ENCODE measurements at places on chromosomes 6 and 20.

GRCh38 chr20:59850018-59850641 lies 83.3 kb downstream of the SYCP2 start:
- DNase-seq, result peak; percentile 57

DNA sequence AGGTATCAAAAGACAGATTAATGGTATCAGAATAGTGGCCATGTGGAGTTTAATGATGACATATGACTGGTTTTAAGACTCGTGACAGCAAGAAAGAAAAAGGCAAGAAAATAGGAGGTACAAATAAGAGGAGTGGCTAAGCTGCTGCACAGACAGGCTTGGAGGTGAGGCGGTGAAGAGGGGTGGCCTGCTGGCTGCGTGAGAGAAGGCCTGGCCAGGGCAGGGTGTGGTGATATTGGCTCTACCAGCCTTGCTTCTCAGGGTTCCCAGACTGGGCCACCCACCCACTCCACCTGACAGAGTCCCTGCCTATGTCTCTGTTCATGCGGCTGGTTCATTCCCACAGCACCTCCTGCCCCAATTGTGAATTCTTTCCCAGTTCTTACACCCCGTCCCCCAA lies 106.7 kb downstream of the FOXC1 start:
- no peak for DNase-seq

GRCh38 chr20:59175861-59176260 lies 12.2 kb downstream of the ZNF831 start:
- no peak for DNase-seq

DNA sequence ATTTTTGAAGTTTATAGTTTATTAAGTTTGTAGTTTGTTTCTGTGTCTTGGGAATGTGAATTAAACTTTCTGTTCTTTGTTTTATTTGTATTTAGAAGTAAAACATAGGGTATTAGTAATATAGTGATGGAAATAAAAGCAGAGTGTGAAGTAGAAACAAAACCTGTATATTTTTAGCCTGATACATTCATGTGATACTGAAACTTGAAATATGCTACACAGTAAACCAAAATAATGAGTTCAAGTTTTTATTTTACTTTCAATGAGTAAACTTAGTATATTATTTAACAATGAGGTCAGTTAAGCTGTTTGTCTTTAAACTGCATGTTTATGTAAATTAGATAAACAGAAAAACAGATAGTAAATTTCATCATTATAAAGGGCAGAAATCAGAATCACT lies 1592.6 kb downstream of the GRIK2 start:
- DNase-seq, result no peak

DNA sequence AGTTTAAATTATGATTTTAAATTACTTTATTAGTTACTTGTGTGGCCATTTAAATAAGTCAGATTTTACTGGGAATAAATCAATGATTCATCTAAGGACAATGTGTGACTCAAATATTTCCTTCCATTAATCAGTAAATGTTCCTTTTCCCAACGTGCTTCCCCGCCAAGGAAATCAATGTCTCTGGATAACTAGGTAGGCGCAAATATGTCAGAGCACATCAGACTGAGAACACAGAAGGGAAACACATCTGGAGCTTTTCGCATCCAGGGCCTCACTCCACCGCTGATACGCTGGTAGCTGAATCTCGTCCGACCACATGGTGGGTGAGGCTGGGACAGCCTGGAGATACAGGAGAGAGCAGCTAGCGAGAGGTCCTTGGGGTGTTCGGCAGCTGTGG lies 56.4 kb upstream of the RPS6KA2 start:
- DNase-seq, result no peak

DNA sequence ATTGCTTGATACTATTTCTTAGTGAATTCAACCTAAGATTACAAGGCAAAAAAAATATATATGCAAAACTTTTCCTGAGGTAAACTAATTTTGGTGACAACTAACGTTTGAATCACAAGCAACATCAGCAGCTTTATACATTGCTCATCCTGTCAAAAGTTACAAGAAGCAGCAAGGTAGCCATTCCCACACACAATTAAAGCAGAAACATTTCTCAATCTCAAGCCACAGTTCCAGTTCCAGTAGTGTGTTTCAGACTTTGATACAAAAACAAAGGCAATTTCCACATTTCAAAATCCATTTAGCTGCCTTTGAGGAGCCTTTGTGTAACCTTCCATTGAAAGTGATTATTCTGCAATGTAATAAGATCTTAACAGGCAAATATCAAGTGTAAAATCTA lies 191.0 kb downstream of the WDR27 start:
- DNase-seq, result no peak

DNA sequence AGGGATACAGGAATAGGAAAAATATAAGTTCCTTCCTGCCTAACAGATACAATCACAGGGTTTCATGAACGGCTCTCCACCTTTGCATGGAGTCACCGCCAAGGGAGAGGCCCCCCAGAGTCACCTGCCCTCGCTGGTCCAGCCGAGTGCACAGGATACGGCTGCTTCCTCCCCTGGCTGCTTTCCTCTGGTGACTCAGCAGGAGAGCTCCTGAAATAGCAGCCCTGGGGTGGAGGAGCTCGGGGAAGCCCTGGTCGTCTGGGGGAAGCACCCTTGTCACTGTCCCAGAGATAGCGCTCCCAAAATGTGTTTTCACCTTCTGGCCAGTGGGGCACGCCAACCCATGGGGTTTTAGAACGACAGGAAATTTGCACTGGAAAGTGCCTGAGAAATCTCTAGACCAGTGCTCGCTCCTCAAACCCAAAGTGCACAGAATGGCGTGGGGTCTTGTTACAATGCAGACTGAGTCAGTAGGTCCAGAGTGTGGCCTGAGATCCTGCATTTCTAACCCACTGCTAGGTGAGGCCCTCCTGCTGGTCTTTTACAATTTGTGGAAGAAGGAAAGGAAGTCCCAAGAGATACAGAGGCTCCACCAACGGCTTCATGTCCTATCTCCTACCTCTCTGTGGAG lies 35.9 kb upstream of the FAM50B start:
- peak; percentile 79 for DNase-seq

GRCh38 chr20:33139467-33139866 lies 28.5 kb upstream of the BPIFA2 start:
- DNase-seq, result no peak

Data from myocyte (in vitro differentiated cells).